Hindlimb muscle (tissue), 1 donor: ENCODE measurements at places on chromosomes 5 and 9.

DNA sequence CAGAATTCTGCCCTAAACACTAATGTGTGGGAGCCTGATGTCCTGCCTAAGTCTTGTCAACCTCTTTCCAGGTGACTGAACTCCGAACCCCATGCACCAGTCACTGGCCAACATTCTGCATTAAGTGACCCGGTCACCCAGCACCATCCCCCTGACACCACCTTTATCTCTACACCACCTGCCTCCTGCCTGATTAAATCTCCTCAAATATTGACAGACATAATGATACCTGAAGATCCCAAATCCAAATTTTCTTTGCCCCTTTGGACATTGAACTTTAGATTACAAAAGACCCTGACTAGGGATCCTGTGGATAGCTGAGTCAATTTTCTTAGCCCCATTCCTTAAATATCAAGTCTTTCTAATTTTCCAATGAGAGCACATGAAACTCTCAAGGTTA lies 150.1 kb downstream of the GHR start:
- DNase-seq, result no peak

- DNase-seq, result no peak
These were observed 34.6 kb upstream of the PTCH1 start for GRCh38 chr9:95551406-95551805.

DNA sequence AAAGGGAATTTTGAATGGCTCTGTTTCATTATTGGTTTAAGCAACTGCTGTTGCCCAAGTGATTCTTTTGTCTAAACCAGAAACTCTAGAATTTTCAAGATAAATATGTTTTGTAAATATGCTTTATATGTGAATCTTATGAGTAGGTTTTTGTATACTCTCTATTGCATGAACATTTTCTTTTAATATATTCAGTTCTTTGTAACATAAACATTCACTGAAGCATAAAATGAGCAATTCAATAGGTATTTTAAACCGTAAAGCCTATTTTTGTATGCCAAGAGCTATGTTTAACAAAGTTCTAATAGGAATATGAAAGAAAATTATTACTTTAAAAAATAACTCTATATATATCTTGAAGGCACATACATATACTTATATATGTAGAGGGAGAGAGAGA lies 293.1 kb downstream of the PSAT1 start:
- no peak for DNase-seq

GRCh38 chr9:110832926-110833325 lies 164.3 kb downstream of the MUSK start:
- no peak for DNase-seq

- DNase-seq, result no peak
These were observed 78.0 kb downstream of the APBA1 start for GRCh38 chr9:69594180-69594579.

DNA sequence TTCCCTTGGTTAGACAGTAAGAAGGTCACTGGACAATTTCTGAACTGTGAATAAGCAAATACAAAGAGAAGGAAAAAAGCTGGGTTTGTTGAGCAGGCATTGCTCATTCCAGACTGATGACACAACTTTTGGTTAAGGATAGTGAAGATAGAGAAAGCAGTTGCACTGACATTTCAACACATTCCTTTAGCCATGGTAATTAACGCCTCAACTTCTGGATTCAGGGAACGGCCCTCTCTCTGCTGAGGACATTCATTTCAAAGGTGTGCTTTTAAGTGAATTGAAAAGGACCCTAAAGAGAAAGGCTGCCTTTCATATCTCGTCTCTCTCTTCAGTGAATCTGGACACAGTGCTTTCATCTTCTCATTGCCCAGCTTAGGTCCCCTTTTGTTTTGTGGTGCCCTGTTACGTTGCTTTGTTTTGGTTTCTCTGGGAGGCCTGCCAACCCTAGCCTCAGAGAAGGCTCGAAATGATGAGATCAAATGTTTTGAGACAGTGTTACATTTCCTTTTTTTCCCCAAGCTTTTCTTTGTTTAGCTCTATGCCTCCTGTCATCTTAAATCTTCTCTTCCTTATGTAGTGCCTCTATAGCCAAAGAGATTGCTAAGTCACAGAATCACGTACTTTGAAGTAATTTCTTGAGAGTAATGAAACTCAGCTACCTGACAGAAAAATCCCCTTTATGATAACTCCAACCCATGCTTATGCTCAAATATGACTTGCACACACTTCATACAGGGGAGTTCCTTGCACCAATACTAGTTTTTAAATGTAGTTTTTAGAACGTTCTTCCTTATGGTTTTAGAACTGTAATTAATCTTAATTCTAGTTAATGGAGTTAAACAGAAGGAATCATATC lies 94.4 kb upstream of the IFNE start:
- no peak for DNase-seq

DNA sequence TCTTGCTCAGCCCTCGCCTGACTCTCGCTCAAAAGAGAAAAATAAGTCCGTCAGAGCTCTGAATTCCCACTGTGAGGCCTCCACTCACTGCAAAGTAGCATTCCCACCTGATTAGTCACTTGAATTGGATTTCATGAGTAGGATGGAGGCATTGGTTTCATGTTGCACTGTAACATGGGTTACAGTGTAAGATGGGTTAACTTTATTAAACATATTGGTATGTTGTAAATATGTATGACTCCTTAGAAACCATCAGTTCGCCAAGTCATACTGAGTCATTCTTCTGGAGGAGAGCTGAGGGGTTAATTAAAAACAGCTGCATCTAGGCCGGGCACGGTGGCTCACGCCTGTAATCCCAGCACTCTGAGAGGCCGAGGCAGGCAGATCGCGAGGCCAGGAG lies 93.8 kb upstream of the BNC2 start:
- DNase-seq, result no peak

- no peak for DNase-seq
These were observed 49.6 kb upstream of the TNFSF15 start for GRCh38 chr9:114855488-114855887.

DNA sequence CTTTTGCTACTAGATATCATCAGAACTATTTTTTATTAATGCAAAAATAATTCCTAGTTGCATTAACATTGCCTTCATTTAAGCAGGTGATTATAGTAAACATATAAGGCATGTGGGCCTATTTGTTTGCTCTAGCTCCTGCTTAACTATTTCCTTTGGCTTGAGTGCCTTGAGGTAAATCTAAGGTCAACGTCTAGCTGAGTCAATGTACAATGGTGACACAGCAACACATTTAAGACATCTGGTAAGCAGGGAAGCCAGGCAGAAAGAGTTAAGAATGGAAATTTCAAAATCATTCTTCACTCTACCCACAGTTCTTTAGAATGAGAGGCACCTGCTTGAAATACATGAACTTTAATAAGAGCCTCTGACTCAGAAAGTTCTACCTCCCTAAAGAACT lies 111.9 kb upstream of the FST start:
- DNase-seq, result no peak

DNA sequence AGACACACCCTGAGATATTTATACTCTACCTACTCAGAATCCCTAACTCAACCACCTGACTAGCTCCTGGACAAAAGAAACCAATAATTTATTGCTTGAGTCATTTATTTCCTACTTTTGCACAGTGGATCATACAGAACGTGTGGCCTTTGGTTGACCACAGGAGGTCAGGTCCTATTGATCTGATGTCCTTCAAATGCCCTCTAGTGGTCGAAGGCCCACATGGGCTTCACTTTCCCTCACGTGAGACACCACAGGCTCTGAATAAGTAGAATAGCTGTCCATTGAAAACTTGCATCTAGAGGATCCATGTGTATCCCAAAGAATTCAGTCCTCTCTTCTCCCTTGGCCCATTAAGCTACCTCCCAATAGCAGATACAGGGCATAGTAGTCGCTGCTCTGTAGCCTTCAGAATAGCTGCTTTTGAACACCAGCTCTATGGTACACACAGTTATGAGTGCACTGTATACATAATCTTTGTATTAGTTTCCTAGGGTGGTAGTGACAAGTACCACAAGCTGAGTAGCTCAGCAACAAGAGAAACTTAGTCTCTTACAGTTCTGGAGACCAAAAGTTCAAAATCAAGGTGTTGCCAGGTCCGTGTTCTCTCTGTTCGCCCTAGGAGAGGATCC lies 177.6 kb upstream of the SMARCA2 start:
- DNase-seq, result peak; percentile 34

GRCh38 chr5:140109759-140110645 lies 3.9 kb upstream of the PURA start:
- DNase-seq, result no peak

GRCh38 chr5:138743484-138743883 lies 9.7 kb upstream of the CTNNA1 start:
- no peak for DNase-seq

DNA sequence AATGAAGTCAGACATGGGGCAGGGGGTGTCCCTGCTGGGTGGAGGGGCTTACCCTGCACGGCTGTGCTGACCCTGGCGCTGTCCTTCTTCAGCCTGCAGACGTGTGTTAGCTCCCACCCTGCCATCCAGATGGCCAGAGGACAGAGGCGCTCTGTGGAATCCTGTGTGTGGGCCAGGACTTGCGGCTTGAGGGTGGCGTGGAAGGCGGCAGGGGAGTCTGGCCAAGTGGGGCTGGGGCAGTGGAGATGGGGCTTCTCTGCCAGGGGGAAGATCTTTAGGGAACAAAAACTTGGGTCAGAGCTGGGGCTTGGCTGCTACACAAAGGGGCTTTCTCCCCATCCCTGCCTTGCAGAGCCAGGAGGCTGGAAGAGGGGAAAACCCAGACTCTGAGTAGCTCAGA lies 46.5 kb upstream of the SYNPO start:
- DNase-seq, result no peak

GRCh38 chr5:14364096-14364495 lies 217.5 kb upstream of the OTULINL start:
- DNase-seq, result no peak

- DNase-seq, result no peak
These were observed 21.3 kb downstream of the GPR151 start for GRCh38 chr5:146494656-146495055.

DNA sequence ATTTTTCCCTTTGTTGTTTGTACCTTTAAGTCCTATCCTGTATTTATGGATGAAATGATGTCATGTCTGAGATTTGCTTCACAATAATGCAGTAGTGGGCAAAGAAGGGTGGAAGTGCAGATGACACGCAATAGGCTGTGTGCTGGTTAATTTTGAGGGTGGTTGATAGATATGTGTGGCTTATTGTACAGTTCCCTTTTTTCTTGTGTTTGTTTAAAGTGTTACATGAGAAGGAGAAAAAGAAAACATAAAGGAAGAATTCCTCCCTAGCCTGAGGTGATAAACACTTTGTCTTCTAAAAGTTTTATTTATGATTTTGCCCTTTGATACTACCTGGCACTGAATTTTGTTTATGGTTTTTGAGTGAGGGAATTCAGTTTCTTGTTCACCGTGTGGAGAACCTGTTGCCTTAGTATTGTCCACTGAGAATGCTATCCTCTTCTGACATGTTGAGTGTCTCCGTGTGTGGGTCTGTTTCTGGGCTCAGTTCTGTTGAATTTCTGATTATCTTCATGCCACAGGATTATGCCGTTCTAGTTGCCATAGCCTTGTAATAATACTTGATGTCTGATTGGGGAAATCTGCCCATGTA lies 52.3 kb upstream of the FAM120AOS start:
- no peak for DNase-seq

DNA sequence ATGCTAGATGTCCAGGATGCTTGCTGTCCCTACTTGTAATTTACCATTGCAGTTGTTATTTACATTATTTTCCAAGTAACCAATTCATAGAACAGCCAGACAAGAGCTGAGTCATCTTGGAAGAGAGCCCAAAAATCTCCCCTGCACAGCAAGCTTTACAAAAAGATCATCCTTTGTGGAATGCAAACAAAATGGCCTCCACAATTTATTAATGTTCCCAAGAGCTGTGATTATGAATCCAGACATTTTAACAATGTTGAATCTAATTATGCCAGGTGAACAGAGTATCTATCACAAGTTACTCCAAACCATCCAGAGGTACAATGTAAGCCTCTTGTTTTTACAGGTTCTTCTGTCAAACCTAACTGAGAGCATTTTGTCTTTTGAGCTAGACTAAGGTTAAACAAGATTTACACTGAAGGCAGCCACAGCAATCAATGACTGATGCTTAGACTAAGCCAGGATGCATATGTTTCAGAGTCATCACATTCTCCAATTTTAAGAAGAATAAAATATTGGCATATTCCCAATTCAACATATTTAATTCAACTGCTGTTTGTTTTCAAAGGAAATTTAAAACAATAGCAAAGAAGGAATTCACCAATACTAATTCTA lies 95.3 kb upstream of the SLC12A2 start:
- DNase-seq, result peak; percentile 63

DNA sequence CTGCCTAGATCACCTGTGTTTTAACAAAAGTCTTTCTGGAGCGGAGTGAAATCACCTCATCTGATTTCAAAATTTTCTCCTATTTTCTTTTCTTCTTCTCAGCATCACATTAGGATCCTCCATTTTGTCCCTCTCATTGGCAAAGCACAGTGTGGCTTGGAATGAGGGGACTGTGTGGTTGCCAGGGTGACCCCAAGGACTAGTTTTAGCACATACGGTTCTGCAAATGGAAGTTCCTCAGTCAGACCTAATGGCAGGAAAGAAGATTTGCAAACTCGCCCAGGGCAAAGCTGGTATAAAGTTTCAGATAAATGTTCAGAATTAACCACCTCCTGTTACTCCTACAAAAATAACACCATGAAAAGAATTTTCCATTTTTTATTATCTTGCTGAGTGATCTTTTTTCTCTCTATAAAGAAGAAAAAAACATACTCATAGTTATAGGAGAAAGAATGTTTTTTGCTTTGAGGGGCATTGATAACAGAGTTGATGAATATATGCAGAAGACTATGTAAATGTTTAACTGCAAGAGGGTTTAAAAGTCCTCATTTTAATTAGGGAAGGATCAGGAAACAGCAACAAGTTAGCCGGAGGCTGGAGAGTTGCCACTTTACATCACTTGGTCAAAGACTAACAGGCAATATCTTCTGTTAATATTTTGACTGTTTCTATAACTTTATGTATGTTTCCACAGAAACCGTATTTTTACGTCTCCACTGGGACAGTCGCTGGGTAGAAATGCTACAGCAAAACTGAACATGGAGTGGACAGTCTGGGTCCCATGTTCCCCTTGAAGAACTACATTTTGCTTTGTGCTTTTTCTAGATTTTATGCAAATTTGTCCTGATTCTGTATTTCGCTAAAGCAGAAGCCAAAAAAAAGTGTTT lies 257.8 kb downstream of the NR2F1-AS1 start:
- DNase-seq, result peak; percentile 42

DNA sequence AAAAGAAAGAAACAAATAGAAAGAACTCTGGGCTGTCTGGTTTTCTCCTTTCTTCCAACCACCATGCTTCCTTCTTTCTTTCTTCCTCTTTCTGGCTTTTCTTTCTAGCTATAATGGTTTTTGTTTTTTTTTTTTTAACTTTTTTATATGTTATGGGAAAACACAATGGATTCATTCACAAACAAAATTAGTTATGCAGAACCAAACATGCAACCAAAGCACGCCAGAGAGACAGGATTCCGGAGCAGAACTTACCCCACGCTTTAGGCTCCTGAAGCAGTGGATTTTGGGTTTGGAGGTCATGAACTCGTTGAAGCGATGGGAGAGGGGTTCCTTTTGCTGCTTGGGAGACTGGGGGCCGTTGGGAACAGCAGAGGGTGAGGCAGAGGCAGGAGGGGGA lies 88.3 kb downstream of the USP20 start:
- DNase-seq, result no peak

GRCh38 chr5:66689522-66690220 lies 93.5 kb downstream of the MAST4 start:
- DNase-seq, result no peak
